ENCODE measurements at places on chromosomes 3 and 15. TPM values are rescaled to one million over a fixed set of nuclear protein-coding genes. Genes with fewer than 3 reads are reported as not detected.

ARL8B gene
- total RNA-seq = 51.1 TPM

NEK10 gene
- 0.44 TPM for total RNA-seq

SPG21 gene
- 89.7 TPM for total RNA-seq

TF gene
- 154 TPM for total RNA-seq

GOLGA6L10 gene
- 1.5 TPM for total RNA-seq

PRR23E gene
- not detected for total RNA-seq

CDC25A gene
- 0.68 TPM for total RNA-seq

ENTPD3 gene
- total RNA-seq = 2.4 TPM

CLDN11 gene
- total RNA-seq = 4.4 TPM

SPATA12 gene
- total RNA-seq = not detected

ONECUT1 gene
- total RNA-seq = not detected

OSBPL10 gene
- total RNA-seq = 7.3 TPM

KLF15 gene
- 51.3 TPM for total RNA-seq

ISG20 gene
- total RNA-seq = 7.5 TPM

DPPA2 gene
- total RNA-seq = not detected

HHLA2 gene
- total RNA-seq = not detected

GOLGA8S gene
- total RNA-seq = 0.65 TPM

PLA2G4B gene
- 2.0 TPM for total RNA-seq

ZDHHC23 gene
- 2.4 TPM for total RNA-seq

ATP13A5 gene
- total RNA-seq = not detected

CIDEC gene
- total RNA-seq = 1,480 TPM

THBS1 gene
- 192 TPM for total RNA-seq

Data from subcutaneous adipose tissue (tissue), 4 donors.